K562 (cell line): ENCODE measurements at places on chromosomes 2 and 18. TPM values are rescaled to one million over a fixed set of nuclear protein-coding genes. Genes with fewer than 3 reads are reported as not detected.

TMEM200C gene
- 0.04 TPM in 1 of 2 replicates, not detected in the other for total RNA-seq

KCNJ13 gene
- not detected in 2 replicates for total RNA-seq

ERBB4 gene
- not detected in 2 replicates for total RNA-seq

- peaks cover 81% of the 10 kb centered on the region for H3K36me3 ChIP-seq
- no peak overlapping the region; the same call in 2 of the 3 replicates for H3K27ac ChIP-seq
- no peak for DNase-seq
Observed at GRCh38 chr2:182951948-182952663, 85.7 kb upstream of the FRZB start.

DNA sequence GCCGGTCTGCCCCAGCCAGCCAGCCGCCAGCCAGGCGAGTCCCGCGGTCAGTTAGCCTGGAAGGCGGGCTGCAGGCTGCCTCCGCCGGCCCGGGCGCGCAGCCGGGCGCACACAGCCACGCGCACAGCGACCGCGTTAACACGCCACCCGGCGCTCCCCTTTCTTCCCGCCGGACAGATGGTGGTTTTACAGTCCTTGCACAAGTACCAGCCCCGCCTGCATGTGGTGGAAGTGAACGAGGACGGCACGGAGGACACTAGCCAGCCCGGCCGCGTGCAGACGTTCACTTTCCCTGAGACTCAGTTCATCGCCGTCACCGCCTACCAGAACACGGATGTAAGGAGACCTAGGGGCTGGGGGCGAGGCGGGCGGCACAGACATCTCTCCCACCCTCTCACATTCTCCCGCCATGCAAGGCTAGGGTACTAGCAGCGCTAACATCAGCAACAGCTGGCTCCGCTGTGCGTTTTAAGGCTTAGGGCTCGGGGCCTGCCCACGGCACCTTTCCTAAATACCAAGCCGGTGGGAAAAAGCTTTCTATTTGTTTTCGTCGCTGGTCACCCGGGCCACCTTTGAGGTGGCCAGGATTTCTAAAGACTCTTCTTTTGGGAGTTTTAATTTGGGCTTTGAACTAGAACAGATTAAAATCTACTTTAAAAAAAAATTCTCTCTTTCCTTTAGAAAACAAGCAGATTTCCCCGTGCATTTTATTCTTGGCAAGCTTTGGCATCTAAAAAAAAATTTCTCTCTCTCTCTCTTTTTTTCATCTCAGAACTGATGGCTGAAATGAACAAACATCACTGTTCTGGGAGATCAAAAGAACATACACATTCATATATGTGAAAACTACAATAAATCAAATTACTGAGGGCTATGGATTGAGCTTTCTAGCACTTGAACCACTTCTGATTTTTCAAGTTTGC, 2.9 kb downstream of the TBR1 start:
- DNase-seq, result peak; percentile 46
- no peak overlapping the region for H3K27ac ChIP-seq
- H3K4me1 ChIP-seq, result peaks cover 8% of the 10 kb centered on the region; the same call in 2 of the 3 replicates
- H3K27me3 ChIP-seq, result peaks cover 61% of the 10 kb centered on the region
- no peaks in the 10 kb centered on the region for H3K36me3 ChIP-seq

- no peak overlapping the region for H3K27ac ChIP-seq
- H3K27me3 ChIP-seq, result no peaks in the 10 kb centered on the region
- H3K4me3 ChIP-seq, result no peak overlapping the region
- H3K36me3 ChIP-seq, result no peaks in the 10 kb centered on the region
- no peaks in the 10 kb centered on the region for H3K4me1 ChIP-seq
- no peak for DNase-seq
Observed at GRCh38 chr2:229454934-229455631, 184.0 kb upstream of the PID1 start.

DNA sequence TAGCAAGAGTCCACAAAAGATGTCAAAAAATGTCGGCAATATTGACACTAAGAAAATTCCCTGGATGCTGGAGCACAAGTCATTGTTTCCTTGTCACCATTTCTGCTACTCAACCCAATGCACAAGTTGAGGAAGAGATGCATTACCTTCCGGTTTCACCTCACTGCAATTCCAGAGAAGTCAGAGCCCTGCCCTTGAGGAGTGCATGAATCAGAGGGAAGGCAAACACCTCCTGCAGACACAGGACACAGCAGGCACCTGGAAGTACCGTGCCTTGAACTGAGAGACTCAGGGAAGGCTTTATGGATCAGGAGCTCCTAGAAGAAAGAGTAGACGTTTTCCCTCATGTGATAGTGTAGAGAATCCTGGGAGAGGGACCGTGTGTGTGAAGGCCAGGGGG, 62.7 kb upstream of the ARL4C start:
- H3K27me3 ChIP-seq, result no peaks in the 10 kb centered on the region
- no peaks in the 10 kb centered on the region for H3K36me3 ChIP-seq

GRCh38 chr2:204046145-204046544, 109.6 kb downstream of the ICOS start:
- H3K4me1 ChIP-seq, result no peaks in the 10 kb centered on the region
- H3K27me3 ChIP-seq, result no peaks in the 10 kb centered on the region; the same call in 1 of the 2 replicates
- no peak overlapping the region for H3K27ac ChIP-seq
- no peak overlapping the region for H3K4me3 ChIP-seq

- DNase-seq, result no peak
- H3K4me3 ChIP-seq, result no peak overlapping the region
- H3K36me3 ChIP-seq, result no peaks in the 10 kb centered on the region
- H3K4me1 ChIP-seq, result no peaks in the 10 kb centered on the region
- H3K27ac ChIP-seq, result no peak overlapping the region
Observed at GRCh38 chr18:53698907-53699306, 525.6 kb downstream of the MBD2 start.

DNA sequence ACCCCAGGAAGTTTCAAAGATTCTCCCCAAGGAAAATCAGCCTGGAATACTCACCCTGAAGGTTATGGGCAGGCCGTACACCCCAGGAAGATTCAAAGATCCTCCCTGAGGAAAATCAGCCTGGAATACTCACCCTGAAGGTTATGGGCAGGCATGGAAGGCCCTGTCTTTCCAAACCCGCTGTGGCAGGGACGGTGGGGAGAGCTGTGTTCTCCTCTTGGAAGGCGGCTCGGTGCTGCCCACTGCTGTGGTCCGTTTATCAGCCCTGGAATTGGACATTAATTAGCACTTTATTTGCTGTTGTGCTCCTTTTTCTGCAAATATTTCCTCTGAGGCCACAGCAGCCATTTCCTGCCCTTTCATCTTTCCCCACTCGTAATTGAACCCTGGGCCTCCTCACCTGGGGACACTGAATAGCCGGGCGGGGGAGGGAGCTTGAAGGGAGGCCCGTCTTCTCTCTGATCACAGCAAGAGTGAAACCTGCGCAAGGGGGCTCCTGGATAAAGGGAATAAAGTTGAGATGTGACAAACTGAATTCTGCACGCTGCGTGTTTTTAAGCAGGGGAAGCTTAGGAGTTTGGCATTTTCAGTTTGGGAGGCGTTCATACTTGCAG, 308.7 kb upstream of the SALL3 start:
- no peaks in the 10 kb centered on the region for H3K36me3 ChIP-seq
- no peak for DNase-seq
- no peaks in the 10 kb centered on the region for H3K4me1 ChIP-seq
- peaks cover 32% of the 10 kb centered on the region for H3K27me3 ChIP-seq

DNA sequence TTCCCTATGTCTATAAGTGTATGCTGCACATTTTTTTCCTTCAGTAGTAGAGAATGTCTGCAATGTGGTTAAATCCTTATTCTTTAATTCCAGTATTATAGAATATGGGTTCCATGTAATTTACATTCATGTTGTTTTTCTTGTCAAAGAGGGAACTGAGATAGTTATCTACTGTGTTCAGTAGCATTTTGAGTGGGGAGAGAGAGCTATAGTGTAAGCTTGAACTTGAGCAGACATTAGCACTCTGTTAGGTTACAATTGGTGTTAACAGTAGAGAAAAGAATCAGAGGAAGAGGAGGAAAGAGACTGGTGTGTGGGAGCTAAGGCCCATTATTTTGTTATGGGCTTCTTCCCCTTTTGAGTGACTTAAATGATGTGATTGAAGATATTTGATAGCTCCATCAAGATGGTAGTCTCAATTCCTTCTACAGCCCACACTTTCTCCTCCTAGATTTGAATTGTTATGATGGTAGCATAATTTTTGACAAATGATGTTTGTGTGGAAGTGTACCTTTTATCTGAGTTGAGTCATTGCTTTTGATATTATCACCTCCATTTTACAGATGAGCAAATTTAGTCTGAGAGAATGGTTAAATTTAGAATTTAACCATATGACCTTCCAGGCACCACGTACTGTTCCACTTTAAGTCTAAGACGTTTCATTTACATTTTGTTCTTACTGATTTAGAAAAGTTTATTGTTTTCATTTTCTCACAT, 71.3 kb downstream of the FMNL2 start:
- H3K36me3 ChIP-seq, result no peaks in the 10 kb centered on the region
- no peaks in the 10 kb centered on the region for H3K4me1 ChIP-seq
- 0 out of 2 replicates have a peak, but pooled peaks cover 5% of the 10 kb centered on the region for H3K27me3 ChIP-seq
- H3K4me3 ChIP-seq, result no peak overlapping the region
- no peak overlapping the region for H3K27ac ChIP-seq

GRCh38 chr2:26359886-26360473, 13.4 kb upstream of the ADGRF3 start:
- DNase-seq, result no peak
- peak overlapping the region; percentile 29; the same call in 2 of the 3 replicates for H3K27ac ChIP-seq
- peaks cover 50% of the 10 kb centered on the region; the same call in 2 of the 3 replicates for H3K36me3 ChIP-seq
- H3K27me3 ChIP-seq, result no peaks in the 10 kb centered on the region
- no peak overlapping the region for H3K4me3 ChIP-seq

GRCh38 chr2:12694990-12695774, 21.6 kb upstream of the TRIB2 start:
- no peaks in the 10 kb centered on the region for H3K27me3 ChIP-seq
- H3K27ac ChIP-seq, result no peak overlapping the region
- H3K4me1 ChIP-seq, result no peaks in the 10 kb centered on the region
- H3K4me3 ChIP-seq, result no peak overlapping the region
- no peak for DNase-seq
